ENCODE measurements at places on chromosomes 3 and 15.

GRCh38 chr3:165159760-165160421 is 36.3 kb downstream of the SLITRK3 start:
- DNase-seq = no peak

DNA sequence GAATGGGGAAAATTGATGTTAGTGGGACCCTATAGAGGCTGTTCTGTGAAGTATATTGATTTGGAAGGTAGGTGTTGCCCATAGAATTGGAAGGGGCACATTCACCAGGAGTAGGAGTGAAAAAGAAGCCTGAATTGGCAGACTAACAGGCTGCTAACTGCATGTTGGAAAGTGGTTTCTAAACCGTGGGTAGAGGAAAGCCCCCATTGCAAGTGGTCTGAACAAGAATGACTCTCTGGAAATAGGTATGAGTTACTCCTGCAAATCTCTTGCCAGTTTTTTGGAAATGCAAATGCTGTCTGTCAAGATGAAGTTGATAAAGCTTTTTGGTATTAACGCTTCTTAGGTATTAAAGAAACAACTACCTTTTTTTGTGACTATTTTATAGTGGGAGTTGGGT is 3.5 kb downstream of the UBE2E1 start:
- DNase-seq = no peak

DNA sequence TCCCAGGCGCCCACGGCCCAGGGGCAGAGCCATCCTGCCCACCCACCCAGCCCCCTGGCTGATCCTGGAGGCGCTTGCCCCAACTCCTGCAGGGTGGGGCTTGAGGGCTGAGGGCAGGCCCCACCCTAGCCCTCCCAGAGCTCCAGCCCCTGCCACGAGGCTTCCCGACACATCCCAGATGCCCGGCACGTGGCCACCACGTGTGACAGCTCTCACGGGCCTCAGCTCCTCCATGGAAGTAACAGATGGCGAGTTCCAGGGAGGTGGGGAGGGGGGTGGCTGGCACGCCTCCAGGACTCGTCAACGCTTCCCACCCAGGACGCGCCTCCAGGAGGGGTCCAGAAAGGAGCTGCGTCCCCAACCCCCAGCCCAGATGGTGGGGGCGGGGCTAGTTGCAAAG is 29.1 kb downstream of the PLXND1 start:
- DNase-seq = no peak

- DNase-seq = no peak
Measured at GRCh38 chr3:22684739-22685138, 518.4 kb upstream of the UBE2E2 start.

- no peak for DNase-seq
Measured at GRCh38 chr3:124118397-124118796, 126.5 kb upstream of the ROPN1 start.

DNA sequence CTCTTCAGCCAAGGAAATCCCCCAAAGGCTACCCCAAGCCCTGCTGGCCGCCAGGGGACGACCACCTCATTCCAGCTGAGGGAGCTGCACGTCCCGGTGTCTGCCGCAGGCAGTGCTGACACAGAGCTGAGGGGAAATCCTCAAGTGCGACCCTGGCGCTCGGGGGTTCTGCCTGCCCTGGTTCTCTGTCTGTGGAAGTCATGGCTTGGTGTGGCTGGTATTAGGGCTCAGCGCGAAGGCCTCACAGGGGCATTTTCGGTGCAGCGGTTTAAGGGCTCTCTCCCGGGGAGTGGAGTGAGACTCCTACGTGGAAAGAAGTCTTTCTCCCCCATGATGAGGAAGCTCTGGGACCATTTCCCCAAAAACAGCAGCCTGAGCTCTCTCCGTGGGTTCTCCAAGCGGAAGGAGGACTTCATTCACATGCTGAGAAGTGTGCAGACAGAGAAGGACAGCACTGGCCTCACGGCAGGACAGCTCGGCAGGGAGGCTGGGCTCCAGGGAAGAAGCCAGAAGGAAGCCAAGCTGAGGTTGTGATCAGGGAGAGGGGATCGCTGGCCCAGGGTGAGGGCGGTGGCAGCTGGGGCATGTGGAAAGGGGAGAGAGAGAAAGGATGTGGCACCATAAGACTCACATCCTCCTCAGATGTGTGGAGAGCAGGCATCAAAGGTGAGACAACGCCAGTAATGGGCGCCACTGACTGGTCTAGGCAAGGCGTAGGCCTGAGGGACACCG is 48.6 kb downstream of the KLF15 start:
- no peak for DNase-seq

DNA sequence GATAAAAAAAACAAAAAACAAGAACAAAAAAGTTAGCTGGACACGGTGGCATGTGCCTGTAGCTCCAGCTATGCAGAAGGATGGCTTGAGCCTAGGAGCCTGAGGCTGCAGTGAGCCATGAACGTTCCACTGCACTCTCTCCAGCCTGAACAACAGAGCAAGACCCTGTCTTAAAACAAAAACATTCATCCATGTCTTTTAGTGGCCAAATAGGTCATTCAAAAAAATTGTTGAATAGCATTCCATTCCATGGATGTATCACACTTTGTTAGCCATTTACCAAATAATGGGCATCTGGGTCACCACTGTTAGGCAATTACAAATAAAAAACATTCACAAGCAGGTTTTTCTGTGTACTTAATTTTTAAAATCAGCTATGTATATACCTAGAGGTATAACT is 139.7 kb downstream of the STAG1 start:
- DNase-seq = no peak

GRCh38 chr3:196775938-196776337 is 36.3 kb downstream of the PAK2 start:
- no peak for DNase-seq

DNA sequence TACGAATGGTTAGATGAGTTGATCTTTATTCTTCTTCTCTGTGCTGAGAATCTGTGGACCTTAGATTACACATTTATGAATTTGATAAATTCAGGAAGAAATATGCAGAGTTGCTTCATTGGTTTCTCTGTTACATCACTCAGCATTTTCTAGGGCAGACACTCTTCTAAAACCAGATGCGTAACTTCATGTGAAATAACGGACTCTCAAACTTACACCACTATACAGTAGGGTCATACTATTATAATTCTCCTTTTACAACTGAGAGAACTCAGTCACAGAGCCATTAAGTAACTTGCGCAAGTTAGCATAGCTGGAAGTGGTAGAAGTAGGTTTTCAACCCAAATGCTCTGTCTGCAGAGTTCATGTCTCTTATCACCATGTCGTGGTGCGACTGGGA is 5.7 kb downstream of the TMEM207 start:
- no peak for DNase-seq
